ENCODE measurements at places on chromosomes 7 and 10. TPM values are rescaled to one million over a fixed set of nuclear protein-coding genes. Genes with fewer than 3 reads are reported as not detected.

Gene APBB1IP
- 8.5 TPM for total RNA-seq

Gene ARHGEF35
- 0.23 TPM for total RNA-seq

Gene EMX2
- not detected for total RNA-seq

Gene ZNF775
- 4.1 TPM for total RNA-seq

Gene NOLC1
- 200 TPM for total RNA-seq
